ENCODE measurements at places on chromosomes 7 and 10.

DNA sequence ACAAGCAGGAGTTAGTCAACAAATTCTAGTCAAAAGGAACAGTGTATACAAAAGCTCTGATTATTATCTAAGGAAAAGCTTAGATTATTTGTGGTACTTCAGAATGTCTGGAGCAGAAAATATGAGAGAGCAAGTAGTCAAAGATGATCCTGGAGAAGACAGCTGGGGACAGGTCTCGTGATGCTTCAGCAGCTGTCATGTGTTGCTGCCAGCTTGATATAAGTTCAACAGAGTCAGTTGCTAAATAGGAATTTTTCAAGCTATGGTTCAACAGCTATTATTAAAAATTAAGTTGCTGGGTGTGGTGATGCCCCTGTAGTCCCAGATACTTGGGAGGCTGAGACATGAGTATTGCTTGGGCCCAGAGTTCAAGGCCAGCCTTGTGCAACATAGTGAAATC is 240.0 kb upstream of the RHOBTB1 start:
- no peak for DNase-seq

DNA sequence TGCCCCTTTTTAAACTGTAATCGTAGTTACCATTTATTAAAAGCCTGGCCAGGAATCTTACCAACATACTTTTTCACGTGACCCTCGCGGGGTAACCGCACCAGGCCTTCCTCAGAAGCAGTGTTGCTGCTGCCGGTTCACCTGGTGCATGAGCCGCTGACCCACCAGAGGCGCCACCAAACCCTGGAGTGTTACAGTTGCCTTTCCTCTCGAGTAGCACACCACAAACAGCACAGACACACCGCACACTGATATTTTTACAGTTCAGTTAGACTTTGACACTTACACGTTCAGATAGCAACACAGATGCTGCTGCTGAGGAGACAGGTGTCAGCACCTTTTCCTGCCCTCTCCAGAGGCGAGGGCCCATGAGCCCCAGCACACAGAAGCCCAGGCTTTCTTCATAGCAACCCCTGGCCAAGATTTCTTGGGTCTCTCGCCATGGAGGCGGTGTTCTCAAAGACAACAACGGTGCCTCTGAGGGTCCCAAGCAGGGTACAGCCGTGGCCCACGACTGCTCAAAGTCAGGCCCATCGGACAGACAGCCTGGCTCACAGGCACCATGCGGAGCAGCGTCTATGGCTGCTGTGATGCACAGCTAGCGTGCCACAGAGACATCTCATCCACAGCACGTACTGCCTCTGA is 123.1 kb downstream of the DIP2C start:
- no peak for DNase-seq

DNA sequence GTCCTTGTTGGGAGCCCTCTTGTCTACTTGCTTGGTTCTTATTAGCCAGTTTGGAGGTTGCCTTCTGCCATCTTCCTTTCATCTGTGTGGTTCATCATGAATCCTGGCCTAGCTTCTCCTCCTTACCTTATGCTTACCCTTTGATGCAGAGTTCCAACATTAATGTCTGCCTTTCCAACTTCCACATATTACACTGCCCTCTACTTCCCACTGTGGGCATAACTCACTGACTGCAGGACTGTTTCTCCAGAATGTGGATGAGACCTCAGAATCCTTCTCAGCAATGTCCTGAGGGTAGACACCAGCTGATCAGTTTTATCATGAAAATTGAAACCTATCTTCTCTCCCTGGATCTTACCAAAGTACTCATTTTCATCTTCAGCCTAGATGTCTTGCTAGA is 491.0 kb downstream of the LRMDA start:
- no peak for DNase-seq

DNA sequence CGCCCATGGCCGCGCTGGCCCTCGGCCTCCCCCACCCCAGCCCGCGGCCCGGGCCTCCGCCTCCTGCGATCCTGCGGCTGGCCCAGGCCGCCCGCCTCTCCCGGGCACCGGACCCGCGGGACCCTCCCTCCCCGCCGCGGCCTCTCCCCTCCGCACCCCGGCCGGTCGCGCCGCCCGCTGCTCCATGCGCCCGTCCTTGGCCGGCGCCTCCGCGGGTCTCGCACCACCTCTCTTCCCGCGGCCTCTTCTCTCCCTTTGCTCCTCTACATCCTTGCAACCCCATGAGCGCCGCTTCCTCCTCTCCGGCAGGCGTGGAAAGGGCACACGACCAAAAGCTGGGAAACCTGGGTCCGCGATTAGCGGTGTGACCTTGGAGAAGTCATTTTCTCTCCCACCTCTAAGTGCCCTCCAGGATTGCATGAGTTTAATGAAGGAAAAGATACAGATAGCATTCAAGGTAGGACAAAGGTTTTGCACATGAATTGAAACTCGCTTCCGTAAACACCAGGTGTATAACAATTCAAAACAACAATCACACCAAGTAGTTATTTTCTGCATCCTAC is 448 bp upstream of the SRPK2 start:
- DNase-seq, result no peak

GRCh38 chr7:13725591-13725990 is 263.9 kb downstream of the ETV1 start:
- no peak for DNase-seq

DNA sequence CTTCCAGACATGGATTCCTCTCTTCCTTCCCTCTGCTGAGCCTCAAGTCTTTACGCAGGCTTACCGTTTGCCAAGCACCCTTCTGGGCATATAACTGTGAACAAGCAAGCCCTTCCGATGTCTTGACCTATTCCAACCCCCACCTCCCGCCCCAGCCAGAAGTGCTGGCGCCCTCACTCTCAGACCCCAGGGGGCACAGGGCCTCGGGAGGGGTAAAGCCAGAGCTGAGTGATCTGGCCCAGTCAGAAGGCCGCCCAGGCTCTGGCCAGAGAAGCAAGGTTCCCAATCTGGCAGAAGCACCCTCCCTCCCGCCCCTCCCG is 1.2 kb downstream of the PRRT4 start:
- no peak for DNase-seq

- DNase-seq, result no peak
These were observed 32.8 kb downstream of the ARL4A start for GRCh38 chr7:12719981-12720865.

GRCh38 chr7:100967292-100967863 is 2.0 kb upstream of the MUC12 start:
- no peak for DNase-seq

- DNase-seq, result no peak
These were observed 10.4 kb upstream of the TARP start for GRCh38 chr7:38283809-38284208.
